NK-92 treated with Interleukin-12 subunit alpha and Interleukin-12 subunit beta, amount 100 ng/mL, for 24 hours (cell line): ENCODE measurements at places on chromosomes 1 and 21.
A peak's percentile ranks its signal among the peaks of the same experiment; 100 is the strongest.

DNA sequence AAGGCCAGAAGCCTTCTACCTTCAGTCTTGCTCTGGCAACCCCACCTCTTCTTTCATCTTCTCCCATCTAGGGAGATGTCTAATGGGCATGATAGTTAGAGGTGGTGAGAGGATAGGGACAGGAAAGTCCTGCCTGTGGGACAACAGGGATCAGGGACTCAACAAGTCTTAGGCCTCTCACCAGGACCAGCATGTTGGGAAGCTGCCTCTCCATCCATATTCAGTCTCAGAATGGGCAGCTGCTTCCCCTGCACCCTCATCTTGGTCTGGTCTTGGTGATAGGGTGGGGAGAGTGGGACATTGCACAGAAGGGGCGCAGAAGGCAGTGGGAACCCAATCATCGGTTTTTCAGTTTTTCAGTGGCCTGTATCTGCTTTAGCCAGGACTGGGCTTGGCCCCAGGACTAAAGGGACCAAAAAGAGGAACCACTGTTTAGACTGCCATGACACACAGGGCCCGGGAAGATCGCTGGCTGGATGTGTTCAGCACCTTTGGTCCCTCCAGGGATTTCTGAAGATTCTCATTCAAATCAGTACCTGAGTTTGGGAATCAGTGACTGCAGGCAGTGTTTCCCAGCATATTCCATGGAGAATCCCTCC is 12.7 kb downstream of the RHEX start:
- DNase-seq: no peak

DNA sequence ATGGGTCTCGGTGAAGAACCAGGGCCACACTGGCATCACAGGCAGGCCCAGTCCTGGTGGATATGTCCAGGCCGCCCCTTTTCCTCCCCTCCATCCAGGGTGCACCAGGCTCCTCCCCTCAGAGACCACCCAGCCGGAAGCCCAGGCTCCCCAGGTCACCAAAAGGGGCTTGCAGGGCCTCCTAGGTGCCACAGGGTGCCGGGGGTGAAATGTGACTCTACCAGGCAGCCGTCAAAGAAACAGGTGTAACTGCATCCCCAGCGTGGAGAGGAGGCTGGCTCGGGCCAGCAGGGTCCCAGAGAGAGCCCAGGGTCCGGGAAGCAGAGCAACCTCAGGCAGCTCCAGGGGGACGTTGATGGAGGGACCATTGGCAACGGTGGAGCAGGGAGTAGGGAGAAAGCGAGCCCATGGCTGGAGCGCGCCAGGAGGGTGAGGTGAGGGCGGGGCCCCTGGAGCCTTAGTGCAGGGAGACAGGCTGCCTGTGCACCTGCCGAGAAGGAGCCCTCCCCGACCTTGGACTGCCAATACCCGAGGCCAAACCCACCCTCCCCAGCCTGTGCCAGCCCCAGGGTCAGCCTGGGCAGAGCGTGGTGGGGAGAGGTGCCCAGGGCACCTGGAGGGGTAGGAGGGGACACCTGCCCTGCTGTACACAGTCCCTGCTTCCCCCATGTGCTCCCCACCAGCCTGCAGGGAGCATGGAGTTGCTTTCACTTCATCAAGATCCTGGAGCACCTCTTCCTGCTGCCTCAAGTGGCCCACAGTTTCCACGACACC is 48.3 kb upstream of the POFUT2 start:
- no peak for DNase-seq

GRCh38 chr1:213286235-213286634 is 235.2 kb downstream of the RPS6KC1 start:
- no peak for DNase-seq

GRCh38 chr21:24737296-24737850 is 869.9 kb downstream of the MRPL39 start:
- no peak for DNase-seq

GRCh38 chr1:39102537-39103327 is 76.6 kb downstream of the NDUFS5 start:
- no peak for DNase-seq

GRCh38 chr1:85464497-85465098 is 361 bp downstream of the DDAH1 start:
- no peak for DNase-seq

DNA sequence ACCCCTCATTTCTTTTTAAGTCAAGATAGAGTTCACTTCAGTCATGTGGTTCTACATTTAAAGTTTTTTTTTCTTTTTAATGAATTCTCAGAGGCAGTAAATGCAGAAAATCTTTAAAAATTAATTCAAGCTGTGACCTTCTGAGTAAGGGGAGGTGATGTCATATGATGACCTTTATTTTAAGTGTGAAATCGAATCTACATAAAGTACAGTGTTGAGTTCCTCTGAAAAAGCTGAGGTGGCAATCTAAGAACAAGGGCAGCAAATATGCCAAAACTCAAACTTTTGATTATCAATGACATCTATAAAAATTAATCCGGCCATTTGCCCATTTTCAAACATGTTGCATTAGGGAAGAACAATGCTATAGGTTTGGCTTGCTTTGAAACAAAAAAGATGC is 173.5 kb downstream of the CDC7 start:
- DNase-seq: no peak

DNA sequence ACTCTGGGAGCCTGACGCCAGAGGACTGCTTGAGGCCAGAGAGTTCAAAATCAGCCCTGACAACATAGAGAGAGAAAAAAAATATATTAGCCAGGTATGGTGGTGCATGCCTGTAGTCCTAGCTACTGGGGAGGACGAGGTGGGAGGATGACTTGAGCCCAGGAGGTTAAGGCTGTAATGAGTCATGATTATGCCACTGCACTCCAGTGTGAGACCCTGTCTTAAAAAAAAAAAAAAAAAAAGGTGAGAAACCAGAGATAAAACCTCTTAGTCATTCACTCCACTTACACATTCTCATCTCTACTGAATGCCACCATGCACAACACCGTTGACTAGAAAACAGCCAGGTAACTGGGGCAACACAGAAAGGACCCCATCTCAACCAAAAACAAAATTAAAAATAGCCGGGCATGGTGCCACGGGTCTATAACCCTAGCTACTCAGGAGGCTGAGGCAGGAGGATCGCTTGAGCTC is 178.1 kb downstream of the SLC45A1 start:
- DNase-seq: peak; percentile 41

DNA sequence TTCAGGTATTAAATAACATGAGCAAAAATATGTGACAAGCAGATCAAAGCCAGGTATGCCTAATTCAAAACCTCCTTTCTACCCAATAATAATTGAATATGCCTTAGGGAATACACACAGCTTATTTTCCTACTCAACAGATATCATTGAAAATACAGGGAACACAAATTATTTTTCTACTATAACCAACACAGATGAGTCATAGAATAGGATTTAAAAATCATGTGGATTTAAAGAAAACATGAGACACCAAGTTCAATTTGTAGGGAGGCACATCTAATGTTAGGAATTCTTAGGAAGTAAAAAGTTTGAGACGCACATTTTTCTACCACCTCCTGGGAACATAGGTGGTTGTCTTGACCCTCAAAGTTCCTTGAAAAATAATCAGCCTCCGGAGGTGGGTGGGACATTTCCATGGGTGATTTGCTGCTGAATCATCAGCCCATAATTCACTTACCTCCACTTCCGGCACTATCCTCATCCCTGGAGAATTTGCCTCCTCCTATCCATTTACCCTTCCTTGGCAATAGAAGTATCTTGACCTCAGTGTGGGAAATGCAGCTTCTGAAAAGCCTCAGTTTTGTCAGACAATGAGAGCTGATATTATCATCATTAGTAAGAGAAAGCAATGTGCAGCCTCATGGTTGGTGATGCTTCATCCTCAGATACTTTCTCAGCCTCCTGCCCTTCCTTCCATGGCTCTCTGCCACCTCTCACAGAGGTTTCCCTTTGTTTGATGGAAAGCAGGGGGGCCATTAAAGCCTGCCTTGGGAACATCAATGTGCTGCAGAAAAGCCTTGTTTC is 33.5 kb upstream of the RGS4 start:
- DNase-seq: no peak

DNA sequence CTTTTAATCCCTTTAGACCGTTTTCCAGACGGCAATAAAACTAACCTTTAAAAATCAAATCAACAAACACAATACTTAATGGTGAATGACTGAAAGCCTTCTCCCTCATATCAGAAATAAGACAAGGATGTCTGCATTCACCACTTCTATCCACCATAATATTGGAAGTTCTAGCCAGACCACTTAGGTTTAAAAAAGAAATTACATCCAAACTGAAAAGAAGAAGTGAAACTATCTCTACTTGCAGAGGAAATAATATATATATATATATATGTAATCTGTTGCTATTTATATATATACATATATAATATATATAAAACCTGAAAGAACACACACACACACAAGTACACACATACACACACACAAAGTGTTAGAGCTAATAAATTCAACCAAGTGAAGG is 100.4 kb downstream of the BRINP3 start:
- DNase-seq: no peak

- no peak for DNase-seq
Measured at GRCh38 chr1:2438038-2438437, 25.7 kb upstream of the PEX10 start.

GRCh38 chr1:60703155-60703554 is 379.2 kb upstream of the NFIA start:
- DNase-seq: no peak

GRCh38 chr1:114114185-114115094 is 39.2 kb downstream of the SYT6 start:
- DNase-seq: peak; percentile 58

GRCh38 chr21:17736072-17736471 is 83.1 kb downstream of the C21orf91 start:
- no peak for DNase-seq
